ENCODE measurements at places on chromosomes 5 and 9. TPM values are rescaled to one million over a fixed set of nuclear protein-coding genes. Genes with fewer than 3 reads are reported as not detected.

RELL2 gene
- 6.1 TPM for total RNA-seq

APBA1 gene
- total RNA-seq: 6.2 TPM

SMIM27 gene
- total RNA-seq: 8.8 TPM

CFAP157 gene
- 0.29 TPM for total RNA-seq

TXNDC8 gene
- total RNA-seq: not detected

TMEM171 gene
- 0.43 TPM for total RNA-seq

NIM1K gene
- 6.0 TPM for total RNA-seq

GFRA3 gene
- 0.90 TPM for total RNA-seq

GNAQ gene
- 132 TPM for total RNA-seq

LRRC19 gene
- 0.64 TPM for total RNA-seq

DRD1 gene
- 0.58 TPM for total RNA-seq

KIF20A gene
- 0.69 TPM for total RNA-seq

ZNG1A gene
- 24.7 TPM for total RNA-seq

C5orf52 gene
- total RNA-seq: not detected

FAT2 gene
- total RNA-seq: 0.41 TPM

ANKRD34B gene
- total RNA-seq: 0.35 TPM

GDF9 gene
- total RNA-seq: 0.46 TPM

PRR16 gene
- 3.1 TPM for total RNA-seq

MSX2 gene
- total RNA-seq: 0.52 TPM

PCDHB15 gene
- 2.5 TPM for total RNA-seq

HNRNPH1 gene
- total RNA-seq: 470 TPM

LAMC3 gene
- total RNA-seq: 28.5 TPM

GGTA1 gene
- total RNA-seq: 9.5 TPM

CDC20B gene
- not detected for total RNA-seq

OMD gene
- 6.5 TPM for total RNA-seq

PCDHGC4 gene
- 1.8 TPM for total RNA-seq

LCN9 gene
- total RNA-seq: not detected

SPTLC1 gene
- 66.5 TPM for total RNA-seq
